ENCODE measurements at places on chromosomes 3 and 15.

- no peak for DNase-seq
These were observed 34.1 kb downstream of the ADAM10 start for GRCh38 chr15:58715266-58715917.

DNA sequence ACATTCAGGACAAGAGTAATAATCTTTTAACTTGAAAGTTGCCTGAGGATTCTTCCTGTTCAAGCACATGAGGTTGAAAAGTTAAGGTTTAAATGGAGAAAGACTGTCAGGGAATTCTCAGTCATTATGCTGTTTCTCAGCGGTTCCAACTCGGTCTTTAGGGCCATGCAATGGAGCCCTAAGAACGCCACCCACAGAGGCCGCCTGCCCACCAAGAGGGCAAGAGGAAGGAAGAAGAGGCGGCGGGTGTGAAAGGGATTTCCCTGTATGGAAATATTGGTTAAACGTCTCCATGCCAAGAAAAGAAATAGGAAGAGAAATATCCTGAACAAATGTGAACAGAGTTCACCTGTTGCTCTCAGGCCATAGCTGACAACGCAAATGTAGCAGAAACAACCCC, 234.4 kb downstream of the OCA2 start:
- DNase-seq, result no peak

DNA sequence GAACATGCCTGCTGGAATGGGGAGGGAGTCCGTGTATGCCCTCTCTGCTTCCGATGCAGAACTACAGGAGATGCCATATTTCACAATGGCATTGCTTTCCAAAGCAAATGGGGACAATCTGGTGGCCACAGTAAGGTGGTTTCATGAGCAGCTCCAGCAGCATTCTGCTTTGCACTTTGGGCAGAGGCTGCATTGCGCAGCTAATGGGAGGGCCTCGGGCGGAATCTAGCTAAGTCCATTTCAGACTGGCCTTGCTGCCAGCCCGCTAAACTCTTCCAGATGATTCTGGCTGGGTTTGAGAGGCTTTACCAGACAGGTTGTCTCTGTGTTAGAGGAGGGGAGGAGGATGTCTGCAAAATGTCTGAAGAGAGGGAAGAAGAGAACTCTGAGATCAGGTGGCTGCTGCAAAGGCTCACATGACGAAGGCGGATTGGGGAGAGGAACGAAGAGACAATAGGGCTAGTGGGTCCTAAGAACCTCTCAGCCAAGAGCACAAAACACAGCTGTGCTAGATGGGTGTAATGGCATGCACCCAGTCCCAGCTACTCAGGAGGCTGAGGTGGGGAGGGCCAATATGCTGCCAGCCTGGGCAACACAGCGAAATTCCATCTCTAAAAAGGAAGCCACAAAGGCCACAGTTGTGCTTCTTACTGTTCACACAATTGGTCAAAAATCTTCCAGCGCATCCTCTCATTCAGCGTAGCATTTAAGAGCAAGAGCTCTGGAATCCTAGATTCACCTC, 63.7 kb downstream of the BDH1 start:
- DNase-seq, result no peak

GRCh38 chr15:101013769-101014675, 94.9 kb downstream of the LRRK1 start:
- DNase-seq, result no peak
